Left ventricle myocardium inferior (tissue), 1 donor: ENCODE measurements at places on chromosomes 6 and 20. TPM values are rescaled to one million over a fixed set of nuclear protein-coding genes. Genes with fewer than 3 reads are reported as not detected.

DNA sequence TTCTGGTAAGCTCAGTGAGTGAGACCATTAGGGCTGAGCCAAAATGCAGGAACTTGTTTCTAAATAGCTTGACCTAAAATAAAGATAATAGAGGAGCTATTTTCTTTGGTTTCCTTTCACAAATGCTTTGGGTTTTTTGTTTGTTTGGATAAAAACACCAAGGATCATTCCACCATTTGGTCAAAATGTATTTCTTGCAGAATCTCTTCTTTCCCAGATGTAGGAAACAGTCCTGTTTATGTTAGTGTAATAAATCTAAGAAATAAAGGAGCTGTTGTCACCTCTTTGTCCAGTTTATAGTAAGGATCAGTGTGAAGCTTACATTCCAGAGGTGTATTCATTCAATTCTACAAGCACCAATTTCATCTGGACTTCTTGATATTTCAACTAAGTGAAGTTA lies 297.8 kb downstream of the GJA1 start:
- DNase-seq: no peak

DNA sequence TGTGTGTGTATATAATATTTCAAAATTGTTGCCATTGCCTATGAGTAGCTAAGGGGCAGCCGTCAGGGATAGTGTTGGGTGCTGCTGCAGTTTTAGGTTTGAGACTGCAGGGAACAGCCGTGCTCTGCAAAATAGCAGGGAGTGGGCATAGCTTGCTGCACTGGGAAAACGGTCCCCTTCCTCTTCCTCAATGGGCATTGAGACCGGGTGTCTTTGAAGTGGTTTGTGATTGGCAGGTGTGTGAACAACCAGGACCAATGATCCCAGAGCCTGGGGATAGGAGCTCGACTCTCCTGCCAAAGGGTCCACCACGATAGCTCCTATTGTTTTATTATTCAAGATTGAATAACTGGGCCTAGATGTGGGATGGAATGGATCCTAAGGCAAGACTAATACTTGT lies 5.1 kb upstream of the EBF4 start:
- no peak for DNase-seq

The FAM209A gene
- not detected for total RNA-seq

DNA sequence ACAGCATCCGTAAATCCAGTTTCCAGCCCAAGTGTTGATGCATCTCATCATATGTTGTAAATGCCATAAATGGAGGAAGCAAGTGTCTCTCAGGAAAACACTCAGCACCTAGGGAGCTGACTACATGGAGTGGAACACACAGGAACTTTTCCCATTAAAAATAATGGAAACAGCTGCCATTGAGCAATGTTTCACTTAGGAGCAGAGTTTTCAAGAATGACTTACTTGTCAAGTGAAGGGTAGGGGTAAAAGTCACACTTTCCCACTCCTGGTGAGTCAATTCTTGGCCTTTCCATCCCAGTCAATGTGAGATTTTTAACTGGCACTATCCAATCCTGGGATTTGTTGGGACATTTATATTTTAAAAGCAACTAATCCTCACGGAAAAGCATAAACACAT lies 119.4 kb upstream of the ASF1A start:
- no peak for DNase-seq

- DNase-seq: peak; percentile 53
These were observed 77.1 kb downstream of the TRAM2 start for GRCh38 chr6:52499681-52500236.

- no peak for DNase-seq
These were observed 16.4 kb downstream of the CHD6 start for GRCh38 chr20:41601742-41602141.
